ENCODE measurements at places on chromosomes 7 and 10. TPM values are rescaled to one million over a fixed set of nuclear protein-coding genes. Genes with fewer than 3 reads are reported as not detected.

Gene MYL10
- not detected for total RNA-seq

Gene ABCB4
- 0.43 TPM for total RNA-seq

Gene CALCR
- total RNA-seq, result not detected

Gene NUTM2E
- total RNA-seq, result not detected

Gene KDM7A
- 6.7 TPM for total RNA-seq

Gene ITPRID1
- total RNA-seq, result not detected

Gene ALOX5
- total RNA-seq, result not detected

Gene PHKG1
- total RNA-seq, result 0.32 TPM

Gene AS3MT
- 2.3 TPM for total RNA-seq

DNA sequence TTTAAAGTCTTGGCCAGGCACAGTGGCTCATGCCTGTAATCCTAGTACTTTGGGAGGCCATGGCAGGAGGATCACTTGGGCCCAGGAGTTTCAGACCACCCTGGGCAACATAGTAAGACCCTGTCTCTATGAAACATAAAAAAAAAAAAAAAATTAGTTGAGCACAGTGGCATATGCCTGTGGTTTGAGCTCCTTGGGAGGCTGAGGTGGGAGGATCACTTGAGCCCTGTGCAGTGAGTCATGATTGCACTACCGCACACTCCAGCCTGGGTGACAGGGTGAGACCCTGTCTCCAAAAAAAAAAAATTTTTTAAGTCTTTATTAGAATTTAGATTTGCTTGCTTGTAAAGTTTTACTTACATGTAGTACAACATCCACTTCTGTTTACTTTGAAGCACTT lies 14.0 kb downstream of the WNT2 start:
- no peak for DNase-seq

DNA sequence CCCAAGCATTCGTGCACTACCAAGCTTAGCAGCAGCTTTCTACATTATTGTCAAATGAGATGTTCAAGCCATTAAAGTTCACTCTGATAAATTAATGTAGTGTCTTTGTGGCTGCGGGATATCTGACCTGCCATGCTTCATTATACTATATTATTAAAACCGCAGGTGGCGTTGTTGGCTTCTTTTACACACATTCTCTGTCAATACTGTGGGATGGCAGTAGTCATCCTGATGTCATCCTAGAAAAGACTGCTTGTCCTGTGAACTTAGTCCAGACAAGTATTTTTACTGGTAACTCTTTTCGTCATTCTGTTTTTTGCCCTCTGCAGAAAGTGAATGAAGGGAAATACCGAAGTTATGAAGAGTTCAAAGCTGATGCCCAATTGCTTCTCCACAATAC lies 103.9 kb downstream of the ZMYND11 start:
- peak; percentile 30 for DNase-seq

DNA sequence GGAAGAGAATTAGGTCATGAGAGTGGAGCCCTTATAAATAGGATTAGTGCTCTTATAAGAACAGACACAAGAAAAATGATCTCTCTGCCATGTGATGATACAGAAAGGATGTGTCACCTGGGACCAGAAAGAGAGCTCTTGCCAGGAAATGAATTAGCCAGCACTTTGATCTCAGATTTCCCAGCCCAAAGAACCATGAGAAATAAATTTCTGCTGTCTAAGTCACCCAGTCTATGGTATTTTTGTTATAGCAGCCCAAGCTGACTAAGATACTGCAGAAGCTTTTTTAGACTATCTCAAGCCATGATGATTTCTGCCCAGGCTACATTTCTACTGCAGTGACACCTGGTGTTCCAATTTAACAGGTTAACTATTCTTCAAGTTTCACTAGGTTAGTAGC lies 84.8 kb downstream of the RSU1 start:
- DNase-seq, result peak; percentile 19

- DNase-seq, result peak; percentile 20
Observed at GRCh38 chr10:22626784-22627183, 87.6 kb downstream of the PIP4K2A start.

DNA sequence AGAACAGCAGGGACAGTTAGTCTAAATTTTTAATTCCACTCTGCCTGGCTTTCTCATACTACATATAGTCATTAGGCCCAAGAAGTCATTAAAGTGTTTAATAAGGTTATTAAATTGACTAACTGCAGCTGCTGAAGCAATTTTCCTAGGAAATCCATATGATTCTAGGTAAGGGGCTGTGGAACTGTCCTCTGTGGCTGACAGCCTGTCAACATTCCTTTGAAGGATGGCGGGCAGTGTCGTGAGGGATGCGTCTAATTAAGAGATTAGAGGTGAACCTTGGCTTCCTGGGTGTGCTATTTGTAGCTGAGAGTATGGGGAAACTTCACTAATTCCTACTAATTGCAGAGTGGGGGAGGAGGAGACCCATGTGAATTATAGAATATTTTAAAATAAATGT lies 64.6 kb downstream of the SNX10 start:
- no peak for DNase-seq

DNA sequence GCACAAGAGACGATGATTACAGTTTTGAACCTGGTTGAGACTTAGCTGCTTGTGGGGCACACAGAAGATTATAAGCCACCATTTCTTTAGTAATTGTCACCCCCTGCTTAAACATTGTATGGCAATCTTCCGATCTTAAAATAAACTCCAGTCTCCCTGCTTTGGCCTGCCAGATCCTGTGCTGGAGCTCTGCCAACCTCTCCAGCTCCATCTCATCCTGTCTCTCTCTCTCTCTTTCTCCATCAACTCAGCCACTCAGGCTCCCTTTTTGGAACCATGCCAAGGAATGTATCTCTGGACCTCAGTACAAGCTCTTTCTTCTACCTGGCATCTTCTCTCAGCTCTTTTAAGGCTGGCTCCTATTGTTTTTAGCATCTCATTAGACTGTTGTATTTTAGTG lies 1053.2 kb downstream of the REEP3 start:
- DNase-seq, result no peak

GRCh38 chr7:29969738-29970137 lies 19.9 kb downstream of the SCRN1 start:
- no peak for DNase-seq

- DNase-seq, result peak; percentile 96
Observed at GRCh38 chr10:3805201-3805790, 20.3 kb upstream of the KLF6 start.

DNA sequence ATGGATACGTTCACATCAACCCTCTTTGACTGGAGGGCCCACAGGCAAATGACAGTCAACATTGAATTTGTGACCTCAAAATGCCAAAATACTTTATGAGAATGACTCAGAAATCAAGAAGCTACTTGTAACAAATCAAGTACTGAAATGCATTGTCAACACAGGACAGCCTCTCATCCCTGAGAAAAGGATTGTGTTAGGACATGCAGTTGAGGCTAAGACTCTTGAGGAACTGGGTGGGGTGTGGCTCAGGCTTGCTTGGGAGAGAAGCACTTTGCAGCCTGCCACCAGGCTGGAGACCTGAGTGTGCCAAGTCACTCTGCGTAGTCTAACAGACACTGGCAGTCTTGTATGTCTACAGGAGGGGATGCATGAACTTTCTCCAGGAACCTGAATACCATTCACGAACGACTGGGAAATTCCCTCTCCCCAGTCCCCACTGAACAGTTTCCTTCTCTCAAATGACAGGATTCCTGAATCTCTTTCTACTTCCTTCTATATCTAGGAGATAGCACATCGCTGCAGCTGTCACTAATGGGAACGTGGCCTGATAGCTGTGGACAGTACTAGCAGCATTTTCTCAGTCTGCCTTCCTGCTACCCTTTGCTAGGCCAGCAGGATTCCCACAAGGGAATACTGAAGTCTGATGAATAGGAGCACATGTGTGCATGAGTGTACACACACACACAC lies 3.3 kb upstream of the SMO start:
- DNase-seq, result no peak

DNA sequence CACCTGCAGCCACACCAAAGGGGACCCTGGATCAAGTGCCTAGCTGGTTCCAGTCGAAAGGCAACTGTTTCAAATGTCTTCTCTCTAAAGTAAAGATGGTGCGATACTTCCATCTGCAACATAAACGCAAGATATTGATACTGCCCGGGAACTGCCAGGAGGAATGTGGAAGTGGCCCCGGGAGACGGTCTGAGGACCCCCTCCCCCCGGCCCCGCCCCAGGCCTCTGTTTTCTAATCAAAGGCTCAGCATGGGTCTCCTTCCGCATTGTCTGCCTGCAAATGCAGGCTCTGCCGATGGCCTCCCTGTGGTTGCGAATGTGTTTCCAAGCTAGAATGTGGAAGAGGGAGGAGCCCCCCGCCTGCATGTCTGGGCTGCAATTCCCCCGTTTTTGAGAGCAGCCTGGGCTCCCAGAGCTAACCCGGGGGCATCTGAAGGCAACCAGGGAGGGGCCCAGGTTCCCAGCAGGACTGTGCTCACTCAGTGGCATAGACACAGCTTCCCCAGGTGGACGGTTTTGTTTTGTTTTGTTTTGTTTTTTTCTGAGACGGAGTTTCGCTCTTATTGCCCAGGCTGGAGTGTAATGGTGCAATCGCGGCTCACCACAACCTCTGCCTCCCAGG lies 223.9 kb upstream of the PPP2R2D start:
- DNase-seq, result no peak

- DNase-seq, result no peak
Observed at GRCh38 chr7:75740846-75741497, 2.2 kb upstream of the HIP1 start.

- peak; percentile 57 for DNase-seq
Observed at GRCh38 chr7:127683776-127684681, 32.0 kb downstream of the SND1 start.
